ENCODE measurements at places on chromosomes 7 and 10.
A peak's percentile ranks its signal among the peaks of the same experiment; 100 is the strongest.

GRCh38 chr10:89466599-89467035 is 52.2 kb downstream of the IFIT5 start:
- peak; percentile 21 for DNase-seq

DNA sequence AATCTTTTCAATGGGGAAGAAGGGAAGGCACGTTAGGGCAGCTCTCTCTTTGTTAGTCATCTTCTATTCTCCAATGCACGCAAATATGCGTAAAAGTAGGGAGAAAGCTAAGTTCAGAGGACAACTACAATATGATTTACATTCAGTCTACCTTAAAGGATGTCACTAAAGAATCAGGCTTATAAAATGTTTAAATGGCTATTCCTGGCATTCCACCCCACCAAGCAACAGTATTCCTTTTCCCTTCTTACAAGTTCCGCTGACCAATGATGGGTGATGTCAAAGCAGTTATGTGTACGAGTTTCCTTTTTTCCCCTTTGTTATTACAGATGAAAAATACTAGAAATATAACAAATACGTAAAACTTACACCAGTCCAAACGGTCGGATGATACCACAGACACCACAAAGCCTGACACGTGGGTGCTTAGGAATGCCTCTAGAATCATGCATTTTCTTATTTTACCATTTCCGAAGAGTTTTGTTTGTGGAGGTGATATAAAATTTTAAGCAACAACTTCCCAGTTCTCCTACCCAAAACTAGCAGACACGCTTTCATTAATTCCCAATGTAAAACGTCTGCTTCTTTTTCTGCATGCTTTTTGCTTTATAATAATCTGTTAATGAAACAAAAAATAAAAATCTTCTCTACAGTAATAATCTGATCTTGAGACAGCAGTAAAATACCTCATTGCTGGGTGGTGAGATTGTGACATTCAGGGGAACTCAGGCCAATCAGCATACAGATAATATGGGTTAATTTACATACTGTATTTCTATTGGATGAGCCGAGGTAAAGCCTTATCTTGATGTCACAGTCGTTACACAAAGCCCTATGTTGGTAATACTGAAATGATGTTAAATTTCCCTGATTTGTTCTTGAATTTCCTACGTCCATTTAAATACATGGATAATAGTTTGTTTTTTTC is 708 bp upstream of the GPR85 start:
- peak; percentile 39 for DNase-seq

GRCh38 chr10:42992957-42993390 is 83.9 kb upstream of the RET start:
- DNase-seq = no peak

GRCh38 chr7:14137676-14138075 is 148.2 kb upstream of the ETV1 start:
- DNase-seq = no peak

DNA sequence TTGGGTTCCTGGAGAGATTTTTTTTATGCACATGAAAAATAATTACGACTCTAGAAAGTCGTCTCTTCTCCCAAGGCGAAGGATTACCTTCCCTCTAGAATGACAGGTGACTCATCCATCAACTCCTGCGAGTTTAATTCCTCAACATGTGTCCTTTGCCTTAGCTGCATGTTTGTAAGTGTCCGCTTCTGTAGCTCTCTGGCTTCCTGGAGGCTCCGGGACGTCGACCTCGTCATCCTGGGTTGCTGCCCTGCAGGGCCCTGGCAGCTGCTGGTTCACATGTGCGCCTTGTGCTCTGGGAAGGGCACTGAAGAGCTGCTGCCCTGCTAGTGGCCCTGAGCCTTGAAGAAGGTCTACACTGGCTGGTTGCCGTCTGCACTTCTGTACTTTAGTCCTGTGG is 210.2 kb downstream of the MLLT10 start:
- DNase-seq = no peak

GRCh38 chr10:62735464-62736167 is 68.9 kb upstream of the ADO start:
- no peak for DNase-seq

GRCh38 chr7:94908323-94909178 is 1.2 kb downstream of the PPP1R9A start:
- no peak for DNase-seq

DNA sequence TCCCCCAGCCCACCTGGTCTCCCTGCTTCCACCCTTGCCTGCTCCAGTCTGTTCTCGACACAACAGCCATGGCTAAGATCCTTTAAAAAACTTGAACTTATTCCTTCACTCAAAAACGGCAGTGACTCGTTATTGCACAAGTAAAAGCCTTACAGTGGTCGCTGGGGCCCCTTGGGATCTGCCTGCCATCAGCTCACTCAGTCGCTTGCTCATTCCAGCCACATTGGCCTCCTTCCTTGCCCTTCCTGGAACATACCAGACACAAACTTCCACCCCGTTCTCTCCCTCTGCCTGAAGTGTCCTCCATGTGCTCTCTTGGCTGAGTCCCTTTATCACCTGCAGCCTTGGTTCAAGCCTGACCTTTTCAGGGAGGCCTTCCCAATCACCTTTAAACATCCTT is 4.7 kb downstream of the CCNY start:
- DNase-seq = peak; percentile 14

DNA sequence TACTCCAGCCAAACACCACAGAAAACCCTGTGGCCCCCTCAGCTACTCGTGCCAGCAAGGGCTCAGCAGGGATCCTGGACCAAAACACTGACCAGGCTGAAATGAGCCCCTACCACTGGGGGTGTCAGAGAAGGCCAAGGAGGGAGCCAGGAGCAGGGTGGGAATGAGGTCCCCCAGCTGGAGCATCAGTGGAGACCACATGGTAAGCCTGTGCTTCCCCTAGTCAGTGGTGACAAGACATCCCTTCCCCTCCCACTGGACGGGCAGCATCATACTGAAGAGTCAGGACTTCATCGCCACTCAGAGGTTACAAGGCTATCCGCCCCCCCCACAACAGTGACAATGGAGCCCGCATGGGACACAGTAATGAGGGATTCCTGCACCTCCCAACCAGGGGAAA is 99.6 kb downstream of the LHPP start:
- no peak for DNase-seq

- no peak for DNase-seq
Measured at GRCh38 chr10:73858750-73859427, 15.5 kb downstream of the CAMK2G start.

- no peak for DNase-seq
Measured at GRCh38 chr7:123977081-123977480, 52.0 kb downstream of the SPAM1 start.

DNA sequence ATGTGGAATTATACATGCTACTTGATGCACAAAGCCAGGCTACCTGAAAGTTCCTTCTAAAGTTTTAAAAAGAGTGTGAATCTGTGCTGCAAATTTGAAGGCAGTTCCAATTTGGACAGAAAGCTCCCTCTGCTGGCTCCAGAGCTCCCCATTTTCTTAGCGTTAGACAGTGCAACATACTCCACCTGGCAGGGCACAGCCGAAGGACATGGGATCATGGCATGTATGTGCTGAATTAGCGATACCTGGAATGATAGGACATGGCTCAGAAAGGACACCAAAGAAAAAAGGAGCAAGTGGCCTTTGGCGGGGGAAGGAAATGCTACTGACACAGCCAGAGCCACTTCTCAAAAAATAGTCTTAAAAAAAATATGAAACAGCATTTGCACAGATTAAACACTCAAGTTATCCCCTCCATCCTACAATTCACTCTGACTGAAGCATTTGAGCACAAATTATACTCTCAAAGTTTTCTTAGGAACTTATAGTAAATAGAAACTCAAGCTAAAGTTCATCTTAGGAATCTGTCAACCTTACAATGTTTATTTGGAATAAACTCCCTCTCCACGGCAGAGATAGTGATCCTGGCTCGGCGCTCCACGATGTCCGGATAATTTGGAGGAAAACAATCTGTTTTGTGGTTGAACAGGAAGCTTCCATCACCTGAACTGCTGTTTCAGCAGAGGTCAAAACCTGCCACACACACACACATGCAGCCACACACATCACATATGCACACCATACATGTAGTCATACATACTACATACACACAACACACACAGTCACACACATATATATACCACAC is 80.0 kb downstream of the C7orf25 start:
- no peak for DNase-seq

- DNase-seq = no peak
Measured at GRCh38 chr10:76032700-76033039, 601.2 kb downstream of the LRMDA start.
